ENCODE measurements at places on chromosomes 7 and 10.

GRCh38 chr10:21488246-21488956, 37.1 kb downstream of the SKIDA1 start:
- no peak for DNase-seq

GRCh38 chr10:100148353-100149211, 37.2 kb downstream of the ERLIN1 start:
- DNase-seq: no peak

DNA sequence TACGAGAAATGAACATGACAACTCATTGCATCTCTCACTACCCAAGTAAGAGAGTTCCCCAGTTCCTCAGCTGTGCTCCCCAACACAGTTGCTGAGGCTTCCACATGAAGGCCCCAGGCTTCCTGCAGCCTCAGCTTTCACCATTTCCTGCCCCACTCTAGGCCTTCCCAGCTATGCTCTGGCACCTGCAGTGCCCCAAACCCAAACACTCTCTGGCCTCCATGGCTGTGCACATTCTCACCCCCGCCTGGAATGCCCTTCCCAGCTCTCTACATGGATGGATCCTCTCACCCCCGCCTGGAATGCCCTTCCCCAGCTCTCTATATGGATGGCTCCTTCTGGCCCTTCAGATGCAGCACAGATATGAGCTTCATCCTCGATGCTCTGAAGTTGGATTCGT, 61.3 kb downstream of the KIAA1549 start:
- DNase-seq: no peak

DNA sequence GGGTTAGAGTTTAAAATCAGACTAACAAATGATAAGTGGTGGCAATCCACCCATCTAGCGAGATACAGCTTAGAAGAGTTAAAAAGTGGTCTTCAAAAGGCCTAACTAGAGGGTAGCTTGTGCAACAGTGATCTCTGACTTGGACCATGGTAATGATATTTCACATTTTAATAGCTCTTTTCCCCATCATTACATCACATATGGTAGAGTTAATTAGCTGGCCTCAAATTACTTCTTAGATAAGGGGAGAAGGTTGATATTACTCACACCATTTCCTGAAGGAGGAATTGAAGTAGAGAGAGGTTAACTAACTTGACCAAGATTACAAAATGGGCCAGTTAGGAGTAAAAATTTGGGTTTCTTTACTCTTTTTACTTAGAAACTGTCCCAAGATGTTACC, 223.6 kb downstream of the PHTF2 start:
- no peak for DNase-seq

All from stimulated activated CD4-positive, alpha-beta T cell treated with anti-CD3 and anti-CD28 coated beads, TNF-alpha, amount 100 ng/mL, for 1 hour (primary cell).